ENCODE measurements at places on chromosomes 3 and 15. TPM values are rescaled to one million over a fixed set of nuclear protein-coding genes. Genes with fewer than 3 reads are reported as not detected.

PFN2 gene
- total RNA-seq: 243 TPM

TAGLN3 gene
- total RNA-seq: 0.80 TPM

LINGO1 gene
- not detected for total RNA-seq

NMNAT3 gene
- 3.7 TPM for total RNA-seq

PP2D1 gene
- total RNA-seq: not detected

AAGAB gene
- 99.4 TPM for total RNA-seq

NR2E3 gene
- total RNA-seq: not detected

ARRDC4 gene
- total RNA-seq: 3.8 TPM

PRKCI gene
- total RNA-seq: 38.5 TPM

DNAH1 gene
- total RNA-seq: 0.74 TPM

SPSB4 gene
- 2.4 TPM for total RNA-seq

ILDR1 gene
- total RNA-seq: not detected

EFHB gene
- total RNA-seq: not detected

PLXNB1 gene
- total RNA-seq: 11.5 TPM

TP53BP1 gene
- 30.6 TPM for total RNA-seq

FMN1 gene
- total RNA-seq: 5.7 TPM

TEX55 gene
- not detected for total RNA-seq

AP4E1 gene
- total RNA-seq: 16.4 TPM

All from Daoy (cell line).